ENCODE measurements at places on chromosomes 11 and 22.

DNA sequence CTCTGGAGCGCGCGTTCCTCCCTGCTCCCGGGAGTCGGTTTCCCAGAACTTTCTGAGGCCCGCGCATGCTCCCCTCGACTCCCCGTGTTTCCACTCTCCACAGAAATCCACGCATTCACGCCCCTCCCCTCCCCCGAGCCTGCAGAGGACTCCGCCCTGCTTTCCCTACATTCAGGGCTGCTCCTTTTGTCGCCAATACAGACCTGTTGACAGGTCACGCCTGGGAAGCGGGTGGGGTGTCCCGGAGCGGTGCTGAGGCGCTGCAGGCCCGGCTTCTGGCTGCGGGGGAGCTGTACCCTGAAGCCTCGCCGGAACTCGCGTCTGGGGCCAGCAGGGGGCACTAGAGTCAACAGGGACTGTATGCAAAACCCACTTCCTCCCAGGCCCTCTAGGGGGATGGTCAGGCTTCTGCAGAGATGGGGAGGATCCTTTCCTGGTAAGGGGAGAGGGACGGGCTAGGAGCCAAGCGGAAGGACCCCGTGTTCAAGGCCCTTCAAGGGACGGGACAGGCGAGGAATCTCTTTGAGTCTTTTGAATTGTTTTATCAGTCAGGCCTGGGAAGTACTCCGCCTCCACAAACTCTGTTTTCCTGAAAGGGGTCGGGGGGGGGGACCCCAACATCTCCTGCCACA is at the start of gene PRAME:
TSS of gene PRAME (minus strand) at position 294 of the 632 bp plus-strand sequence. CDS start 2,433 bp downstream, outside the sequence.
- DNase-seq = peak; percentile 59

GRCh38 chr22:43515902-43516301 is 104.1 kb downstream of the MPPED1 start:
- no peak for DNase-seq

DNA sequence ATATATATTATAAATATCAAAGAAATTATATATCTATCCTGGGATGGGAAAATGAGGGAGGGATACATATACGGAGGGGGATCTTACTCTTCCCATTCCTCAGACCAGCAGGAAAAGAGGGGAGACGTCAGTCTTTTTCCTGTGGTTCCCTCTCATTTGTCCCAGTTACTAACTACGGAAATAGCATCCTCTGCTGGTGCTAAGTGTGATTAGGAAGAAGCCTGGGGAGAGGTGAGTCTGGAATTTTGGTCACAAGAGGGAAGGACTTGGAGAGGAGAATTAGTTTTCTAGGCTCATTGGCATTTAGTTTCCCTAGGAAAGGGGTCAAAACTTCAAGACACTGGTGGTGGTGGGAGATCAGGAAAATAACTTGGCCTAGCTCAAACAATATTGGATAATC is 11.6 kb downstream of the MED19 start:
- no peak for DNase-seq

GRCh38 chr11:38646382-38646781 is 2048.3 kb upstream of the RAG2 start:
- DNase-seq = no peak

DNA sequence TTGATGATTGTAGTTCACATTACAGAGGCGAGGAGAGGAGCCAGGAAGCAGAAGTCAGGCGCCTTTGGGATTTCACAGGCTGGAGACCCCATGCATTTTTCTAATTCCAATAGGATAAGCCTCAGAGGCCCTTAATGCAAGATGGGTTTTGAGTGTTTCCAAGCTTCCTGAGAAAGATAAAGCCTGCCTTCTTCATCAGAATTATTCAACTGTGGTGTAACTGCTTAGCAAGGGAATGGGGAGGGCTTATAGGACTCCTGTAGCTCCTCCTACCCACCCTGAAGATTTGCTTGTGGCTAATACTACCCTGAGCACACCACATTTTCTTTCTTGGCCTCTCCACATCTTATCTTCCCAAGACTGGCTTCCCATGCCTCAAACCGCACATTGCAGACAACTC is 151.1 kb upstream of the ISX start:
- DNase-seq = no peak

- no peak for DNase-seq
These were observed 59.1 kb downstream of the IGLL1 start for GRCh38 chr22:23520863-23521440.

- no peak for DNase-seq
These were observed 8.5 kb downstream of the VSIG10L2 start for GRCh38 chr11:125954123-125954944.

DNA sequence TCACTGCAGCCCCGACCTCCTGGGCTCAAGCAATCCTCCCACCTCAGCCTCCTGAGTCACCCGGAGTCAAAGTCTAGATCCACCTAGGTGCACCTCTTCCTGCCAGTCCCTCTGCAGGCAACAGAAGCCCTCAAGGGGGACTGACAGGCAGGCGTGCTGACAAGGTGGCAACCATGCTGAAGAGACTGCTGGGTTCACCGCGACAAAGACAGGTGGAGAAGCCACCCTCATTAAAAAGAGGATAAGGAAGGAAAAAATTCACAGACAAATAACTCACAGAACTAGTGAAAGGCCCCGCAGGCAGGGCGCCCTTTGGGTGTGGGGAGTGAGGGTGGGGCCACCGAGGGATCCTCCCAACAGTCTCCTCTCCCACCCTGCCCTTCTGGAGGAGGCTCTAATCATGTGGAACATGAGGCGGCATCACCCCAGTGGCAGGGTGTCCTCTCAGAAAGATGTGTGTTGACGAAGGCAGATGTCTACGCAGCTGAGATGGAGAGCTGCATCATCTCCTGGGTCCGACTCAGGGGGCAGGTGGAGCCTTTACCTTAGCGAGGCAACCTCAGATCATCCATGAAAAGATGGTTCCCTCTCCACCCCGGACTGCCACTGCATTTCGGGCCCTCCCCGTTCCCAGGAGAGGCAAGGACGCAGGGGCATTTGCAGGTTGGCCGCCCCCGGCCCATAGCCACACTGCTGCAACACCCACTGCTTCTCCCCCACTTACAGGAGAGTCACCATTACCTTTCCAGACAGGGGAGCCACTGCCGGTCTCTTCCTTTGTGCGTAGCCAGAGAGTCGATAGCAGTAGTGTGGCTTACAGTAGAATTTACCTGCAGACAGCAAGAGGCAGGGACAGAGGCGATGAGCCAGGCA is 91.2 kb upstream of the BID start:
- DNase-seq = no peak
